Skeletal muscle tissue (tissue), 5 donors: ENCODE measurements at places on chromosomes 6 and 20. TPM values are rescaled to one million over a fixed set of nuclear protein-coding genes. Genes with fewer than 3 reads are reported as not detected.

MCM8 gene
- 4.7 TPM for total RNA-seq

TOX2 gene
- not detected for total RNA-seq

NRN1 gene
- total RNA-seq = 13.6 TPM

BPIFB2 gene
- total RNA-seq = not detected

TBX18 gene
- 22.4 TPM for total RNA-seq

ACTL10 gene
- 1.0 TPM for total RNA-seq

TMEM244 gene
- not detected for total RNA-seq

NKAPL gene
- total RNA-seq = 0.52 TPM

C20orf96 gene
- 1.0 TPM for total RNA-seq
